ENCODE measurements at places on chromosomes 7 and 10.

GRCh38 chr10:129790715-129791446 lies 173.2 kb downstream of the EBF3 start:
- no peak for DNase-seq

- DNase-seq = no peak
Measured at GRCh38 chr10:12769323-12770044, 232.0 kb downstream of the CCDC3 start.

DNA sequence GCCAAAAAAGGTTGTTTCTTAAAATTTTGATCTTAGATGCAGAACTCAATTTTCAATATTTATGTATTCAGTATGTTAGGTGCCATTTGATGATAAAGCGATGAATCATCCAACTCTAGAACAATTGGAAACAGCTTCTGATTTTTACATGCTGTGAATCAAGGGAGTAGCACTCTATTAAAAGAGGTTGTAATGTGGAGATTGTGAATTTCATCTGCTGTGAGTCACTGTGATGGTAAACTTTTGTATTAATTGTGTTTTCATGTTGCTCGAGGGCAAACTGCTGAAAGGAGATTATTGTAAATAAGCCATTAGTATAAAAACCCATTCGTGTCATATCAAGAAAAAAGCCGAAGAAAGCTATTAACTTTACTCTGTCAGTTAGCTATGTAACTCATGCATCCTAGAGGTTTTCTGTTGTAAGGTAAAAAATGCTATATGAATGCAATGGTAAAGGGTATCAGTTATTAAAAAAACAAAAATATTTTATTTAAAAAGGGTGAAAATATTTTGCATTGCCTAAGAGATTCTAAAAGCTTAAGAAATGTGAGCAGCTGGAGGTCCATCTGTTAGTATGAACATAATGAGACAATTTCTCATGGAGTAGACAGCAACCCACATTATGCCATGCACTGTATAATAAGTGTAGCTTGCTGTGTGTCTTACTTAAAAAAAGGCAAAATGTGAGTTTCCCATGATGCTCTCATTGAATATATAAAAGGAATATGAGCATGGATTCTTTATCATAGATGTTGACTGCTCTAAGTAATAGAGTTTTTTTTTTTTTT lies 511.0 kb upstream of the PCDH15 start:
- DNase-seq = no peak

- no peak for DNase-seq
Measured at GRCh38 chr10:83603708-83604107, 535.6 kb upstream of the GHITM start.

GRCh38 chr10:96341219-96342182 lies 17.3 kb downstream of the OPALIN start:
- no peak for DNase-seq

GRCh38 chr7:141866974-141867373 lies 25.7 kb upstream of the PRSS37 start:
- DNase-seq = no peak

DNA sequence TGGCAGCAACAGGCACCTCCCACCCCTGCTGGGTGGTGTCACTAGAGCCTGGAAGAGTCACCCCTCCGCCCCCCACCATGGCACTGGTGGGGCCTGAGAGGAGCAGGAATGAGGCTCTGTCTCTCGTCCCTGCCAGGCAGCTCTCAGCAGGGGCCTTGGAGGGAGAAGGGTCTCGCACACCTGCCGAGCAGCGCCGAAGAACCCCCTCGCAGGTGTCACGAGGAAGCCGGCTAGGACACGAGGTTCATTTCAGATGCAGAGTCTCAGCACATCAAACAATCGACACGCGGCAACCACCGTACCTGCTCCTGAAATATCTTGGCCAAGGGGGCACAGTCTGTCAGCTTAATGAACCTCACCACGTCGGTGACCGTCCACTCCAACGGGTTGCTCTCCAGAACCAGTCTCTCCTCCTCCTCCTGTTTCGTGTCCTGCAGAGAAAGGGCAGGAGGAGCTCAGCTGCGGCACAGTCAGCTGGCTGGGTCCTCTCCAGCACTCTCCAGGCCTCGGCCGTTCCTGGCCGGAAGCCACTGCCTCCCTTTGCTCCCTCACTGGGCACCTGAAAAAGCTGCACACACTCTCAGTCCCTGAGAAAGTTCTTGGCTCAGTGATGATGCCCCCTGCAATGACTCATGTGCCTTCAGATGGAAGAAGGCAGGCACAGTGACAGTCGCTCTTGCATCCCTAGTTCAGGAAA lies 240.1 kb downstream of the SFMBT2 start:
- no peak for DNase-seq

DNA sequence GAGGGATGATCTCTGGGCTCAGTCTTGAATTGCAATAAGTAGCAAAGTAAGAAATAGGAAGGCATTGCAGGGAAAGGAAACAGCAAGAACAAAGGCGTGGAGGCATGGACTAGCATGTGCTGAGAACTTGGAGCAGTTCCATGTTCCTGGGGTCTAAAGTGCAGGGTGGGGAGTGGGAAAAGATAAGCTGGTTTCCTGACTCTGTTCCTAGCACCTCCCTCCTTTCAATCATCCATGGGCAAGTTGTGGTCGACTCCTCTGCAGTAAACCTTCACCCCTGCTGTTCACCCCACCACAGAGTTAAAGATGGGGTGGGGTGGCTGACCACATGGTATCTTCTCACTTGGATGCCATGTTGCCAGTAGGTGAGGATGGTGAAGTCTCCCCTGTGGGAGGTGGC lies 29.6 kb downstream of the RPS24 start:
- DNase-seq = no peak

GRCh38 chr10:71845410-71846405 lies 5.3 kb downstream of the PSAP start:
- DNase-seq = no peak

- no peak for DNase-seq
Measured at GRCh38 chr7:158814637-158815036, 14.7 kb downstream of the ESYT2 start.
